Left renal pelvis (tissue), 4 donors: ENCODE measurements at places on chromosomes 2 and 18. TPM values are rescaled to one million over a fixed set of nuclear protein-coding genes. Genes with fewer than 3 reads are reported as not detected.

The LRRTM1 gene
- polyA plus RNA-seq, result 19.3 TPM

The DNAJC10 gene
- polyA plus RNA-seq, result 205 TPM

The PDCD1 gene
- polyA plus RNA-seq, result not detected

The HOXD9 gene
- 58.0 TPM for polyA plus RNA-seq

The COL6A3 gene
- polyA plus RNA-seq, result 200 TPM

The ST6GAL2 gene
- 29.4 TPM for polyA plus RNA-seq

The ANKRD36 gene
- 22.2 TPM for polyA plus RNA-seq

DNA sequence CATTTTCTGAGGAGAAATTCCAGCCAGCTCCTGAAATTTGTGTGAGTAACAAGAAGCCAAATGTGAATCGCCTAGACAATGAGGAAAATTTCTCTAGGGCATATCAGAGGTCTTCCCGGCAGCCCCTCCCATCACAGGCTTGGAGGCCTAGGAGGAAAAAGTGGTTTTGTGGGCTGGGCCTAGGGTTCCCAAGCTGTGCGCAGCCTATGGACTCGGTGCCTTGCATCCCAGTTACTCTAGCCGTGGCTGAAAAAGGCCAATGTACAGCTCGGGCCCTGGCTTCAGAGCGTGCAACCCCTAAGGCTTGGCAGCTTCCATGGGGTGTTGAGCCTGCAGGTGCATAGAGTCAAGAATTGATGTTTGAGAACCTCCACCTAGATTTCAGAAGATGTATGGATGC lies 556.2 kb upstream of the DSEL start:
- DNase-seq, result no peak

GRCh38 chr18:6734726-6735430 lies 5.4 kb downstream of the ARHGAP28 start:
- no peak for DNase-seq

- no peak for DNase-seq
Measured at GRCh38 chr2:218397463-218397819, 2.2 kb upstream of the CTDSP1 start.

GRCh38 chr2:200172944-200173581 lies 133.4 kb upstream of the SPATS2L start:
- no peak for DNase-seq

DNA sequence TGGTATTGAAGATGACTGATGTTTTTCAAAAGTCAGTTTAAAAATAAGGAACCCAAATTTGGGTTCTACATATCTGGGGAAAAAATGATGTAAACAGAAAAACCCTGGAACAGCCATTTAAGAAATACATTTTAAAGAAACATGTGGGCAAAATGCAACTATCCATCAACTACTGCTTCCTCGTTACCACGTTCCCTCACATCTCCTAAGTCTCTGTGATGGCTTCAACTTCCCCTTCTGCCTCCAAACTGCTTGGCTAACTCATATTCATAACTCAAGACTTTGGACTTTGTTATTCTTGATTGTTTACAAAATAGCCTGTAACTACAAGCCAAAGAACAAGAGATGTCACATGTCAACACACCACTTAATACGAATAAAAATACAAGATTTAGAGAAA lies 116.3 kb downstream of the DYM start:
- DNase-seq, result no peak

- no peak for DNase-seq
Measured at GRCh38 chr18:48947560-48947959, 3.2 kb downstream of the SMAD7 start.

- DNase-seq, result no peak
Measured at GRCh38 chr2:84861539-84861938, 19.3 kb downstream of the TRABD2A start.

DNA sequence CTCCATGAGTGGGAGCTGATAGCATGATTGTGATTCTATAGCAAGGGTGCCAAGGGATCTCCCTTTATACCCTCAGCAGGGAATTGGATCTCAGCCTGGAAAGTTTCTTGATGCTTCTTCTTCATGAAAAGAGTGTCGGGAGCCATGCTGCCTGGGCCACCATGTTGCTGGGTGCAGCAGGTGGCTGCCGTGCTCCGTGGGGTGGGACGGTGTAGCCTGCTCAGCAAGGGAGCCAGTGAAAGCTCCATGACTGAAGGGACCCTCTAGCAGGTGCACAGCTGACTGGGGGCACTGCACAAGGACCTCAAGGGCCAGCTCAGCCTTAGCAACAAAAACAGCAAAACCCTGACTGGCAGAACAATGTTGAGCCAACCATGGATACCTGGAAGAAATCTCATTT lies 368.9 kb upstream of the HS6ST1 start:
- DNase-seq, result no peak

GRCh38 chr2:219728991-219729487 lies 101.6 kb downstream of the SLC4A3 start:
- peak; percentile 51 for DNase-seq

GRCh38 chr2:216235896-216236295 lies 126.7 kb downstream of the XRCC5 start:
- no peak for DNase-seq

DNA sequence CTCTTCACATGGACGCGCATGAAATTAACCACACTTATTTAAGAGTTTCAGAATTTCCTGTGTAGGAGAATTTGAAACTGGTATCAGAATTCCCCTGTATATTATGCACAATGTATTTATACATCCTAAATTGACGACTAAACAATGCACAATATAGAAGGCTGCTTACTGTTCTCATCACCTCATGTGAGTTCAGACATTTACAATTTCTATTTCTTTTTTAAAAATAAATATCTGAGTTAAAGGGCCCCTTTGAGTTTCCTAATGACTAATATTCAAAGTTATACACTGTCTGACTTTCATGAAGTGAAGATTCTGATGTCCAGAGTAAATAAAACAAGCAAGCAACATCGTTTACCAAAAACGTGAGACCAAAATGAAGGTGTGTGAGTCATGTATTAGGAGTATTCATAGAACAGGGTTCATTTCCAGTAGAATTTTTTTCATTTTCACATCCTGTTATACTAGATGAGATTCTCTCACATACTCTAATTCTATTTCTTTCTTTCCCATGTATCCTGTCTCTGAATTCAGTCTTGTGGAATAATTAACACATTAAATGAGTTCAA lies 406.2 kb downstream of the NUP35 start:
- no peak for DNase-seq

DNA sequence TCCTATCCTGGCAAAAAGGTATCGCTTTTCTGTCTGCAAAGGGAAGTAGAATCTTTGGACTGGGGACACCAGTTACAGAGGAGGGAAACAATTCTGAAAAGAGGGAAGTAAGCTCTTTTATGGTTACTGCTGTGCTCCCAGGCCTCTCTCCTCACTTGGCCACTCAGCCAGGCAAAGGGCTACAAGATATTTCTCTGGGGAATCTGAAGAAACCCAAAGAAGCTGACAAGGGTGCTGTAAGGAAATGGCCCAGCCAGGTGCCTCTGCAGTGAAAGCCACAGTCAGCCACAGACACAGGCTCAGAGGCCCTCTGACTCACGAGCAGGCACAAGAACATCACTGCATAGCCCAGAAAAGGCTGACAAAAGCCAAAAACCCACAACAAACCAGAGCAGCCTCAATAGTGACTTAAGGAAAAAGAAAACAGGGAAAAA lies 5.8 kb downstream of the HDLBP start:
- no peak for DNase-seq

DNA sequence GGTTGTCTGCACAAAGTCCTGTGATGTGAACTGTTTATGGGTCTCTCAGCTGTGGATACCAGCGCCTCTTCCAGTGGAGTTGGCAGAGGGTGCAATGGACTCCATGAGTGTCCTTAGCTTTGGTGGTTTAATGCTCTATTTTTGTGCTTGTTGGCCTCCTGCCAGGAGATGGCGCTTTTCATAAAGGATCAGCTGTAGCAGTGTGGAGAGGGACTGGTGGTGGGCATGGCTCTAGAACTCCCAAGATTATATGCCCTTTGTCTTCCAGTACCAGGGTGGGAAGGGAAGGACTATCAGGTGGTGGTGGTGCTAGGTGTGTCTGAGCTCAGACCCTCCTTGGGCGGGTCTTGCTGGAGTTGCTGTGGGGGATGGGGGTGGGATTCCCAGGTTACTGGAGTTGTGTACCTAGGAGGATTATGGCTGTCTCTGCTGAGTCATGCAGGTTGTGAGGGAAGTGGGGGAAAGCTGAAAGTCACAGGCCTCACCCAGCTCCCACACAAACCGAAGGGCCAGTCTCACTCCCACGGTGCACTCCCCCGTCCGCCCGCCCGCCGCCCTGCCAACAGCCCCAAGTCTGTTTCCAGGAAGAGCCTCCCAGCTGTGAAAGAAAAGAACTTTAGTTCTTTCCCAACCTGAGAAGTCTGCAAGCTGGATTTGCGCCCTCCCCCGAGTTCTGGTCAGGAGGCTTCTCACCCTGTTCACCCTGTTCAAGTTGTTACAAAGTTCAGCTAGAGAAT lies 108.1 kb downstream of the MARCO start:
- peak; percentile 19 for DNase-seq

GRCh38 chr2:105606081-105606480 lies 138.6 kb upstream of the NCK2 start:
- DNase-seq, result no peak

DNA sequence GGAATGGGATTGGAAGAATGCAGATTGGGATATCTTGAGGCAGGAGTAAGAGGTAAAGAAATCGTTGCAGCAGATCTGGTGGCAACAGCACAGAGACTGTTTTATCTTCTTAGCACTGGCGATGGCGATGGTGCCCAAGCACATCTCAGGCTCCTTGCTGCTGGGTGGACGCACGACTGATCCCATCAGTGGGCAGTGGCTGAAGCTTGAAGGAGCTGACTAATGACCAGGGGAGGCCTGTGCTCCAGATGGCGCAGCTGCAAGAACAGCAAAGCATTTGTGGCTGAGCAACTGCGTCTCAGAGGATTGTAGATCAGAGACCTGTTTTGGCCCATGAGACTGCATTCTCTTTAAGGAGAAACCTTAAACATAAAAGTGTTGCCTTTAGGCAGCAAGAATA lies 54.6 kb downstream of the GALR1 start:
- DNase-seq, result no peak

DNA sequence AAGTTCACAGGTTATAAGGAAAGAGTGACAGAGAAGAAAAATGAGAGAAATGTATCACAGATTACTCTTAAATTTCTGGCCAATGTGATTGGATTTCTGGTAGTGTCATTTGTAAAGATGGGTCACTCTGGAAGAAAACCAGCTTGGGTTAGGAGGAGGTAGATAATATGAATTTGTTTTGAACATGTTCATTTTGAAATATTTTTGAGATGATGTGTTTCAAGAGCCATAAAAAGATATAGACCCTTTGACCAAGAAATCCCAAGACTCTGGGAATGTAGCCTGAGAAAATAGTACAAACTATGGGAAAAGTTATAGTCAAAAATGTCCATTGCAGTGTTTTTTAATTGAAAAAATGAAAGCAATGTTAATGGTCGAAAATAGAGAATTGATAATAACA lies 70.7 kb downstream of the CALCRL start:
- no peak for DNase-seq

GRCh38 chr2:184339966-184340365 lies 258.4 kb upstream of the ZNF804A start:
- DNase-seq, result no peak

DNA sequence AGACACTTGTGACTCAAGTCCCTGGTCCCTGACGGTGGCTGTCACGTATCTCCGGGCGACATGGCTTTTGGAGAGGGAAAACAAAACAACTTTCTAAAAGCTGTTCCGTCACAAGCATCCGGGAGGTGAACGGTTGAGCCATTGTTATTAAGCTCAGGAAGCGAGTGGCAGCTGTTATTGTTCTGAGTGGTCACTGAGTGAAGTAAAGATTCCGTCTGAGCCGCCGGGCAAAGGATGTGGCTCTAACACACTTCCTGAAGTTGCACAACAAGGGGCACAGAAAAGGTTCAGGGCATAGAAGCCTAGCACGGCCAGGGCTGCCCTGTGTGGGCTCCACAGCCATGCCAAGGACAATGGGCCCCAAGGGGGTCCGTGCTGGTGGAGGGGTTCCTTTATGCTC lies 24.3 kb downstream of the INPP5D start:
- DNase-seq, result no peak

DNA sequence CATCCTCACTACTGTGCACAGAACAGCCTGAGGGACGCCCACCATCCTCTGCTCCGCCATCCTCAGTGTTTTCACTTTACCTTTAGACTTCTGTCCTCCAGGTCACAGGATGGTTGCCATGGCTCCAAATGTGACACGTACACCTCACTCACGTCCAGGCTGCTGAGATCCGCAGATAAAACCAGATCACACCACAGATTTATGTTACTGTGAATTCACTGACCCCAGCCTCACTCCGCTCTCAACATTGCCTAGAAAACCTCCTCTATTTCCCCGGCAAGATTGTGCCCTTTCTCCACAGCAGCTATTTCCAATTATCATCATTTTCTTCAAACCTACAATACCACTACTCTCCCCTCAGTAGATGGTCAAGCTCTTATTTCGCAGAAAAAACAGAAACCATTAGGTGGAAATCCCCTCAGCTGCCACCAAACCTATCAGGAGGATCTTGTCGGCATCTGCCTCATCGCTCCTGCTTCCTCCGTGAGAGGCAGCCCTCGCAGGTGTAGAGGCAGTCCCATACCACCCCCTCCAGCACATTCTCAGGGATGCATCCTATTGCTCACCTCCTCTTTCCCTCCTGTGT lies 49.8 kb upstream of the SLC1A4 start:
- no peak for DNase-seq

DNA sequence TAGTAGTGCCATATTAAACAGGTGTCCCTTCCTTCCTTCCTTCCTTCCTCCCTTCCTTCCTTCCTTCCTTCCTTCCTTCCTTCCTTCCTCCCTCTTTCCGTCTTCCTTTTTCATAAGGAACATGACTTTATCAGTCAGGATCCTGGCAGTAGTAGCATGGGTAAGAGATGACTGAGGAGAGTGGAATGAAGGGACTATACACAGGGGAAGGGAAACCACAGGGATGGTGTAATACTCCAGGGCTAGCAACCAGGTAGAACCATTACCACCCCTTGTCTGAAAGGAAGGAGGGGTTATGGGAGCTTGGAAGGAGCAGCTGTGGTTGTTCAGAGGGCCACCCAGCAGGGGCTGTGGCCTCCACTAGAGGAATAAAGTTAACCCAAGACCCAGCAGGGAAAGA lies 23.2 kb upstream of the KDM3A start:
- no peak for DNase-seq

DNA sequence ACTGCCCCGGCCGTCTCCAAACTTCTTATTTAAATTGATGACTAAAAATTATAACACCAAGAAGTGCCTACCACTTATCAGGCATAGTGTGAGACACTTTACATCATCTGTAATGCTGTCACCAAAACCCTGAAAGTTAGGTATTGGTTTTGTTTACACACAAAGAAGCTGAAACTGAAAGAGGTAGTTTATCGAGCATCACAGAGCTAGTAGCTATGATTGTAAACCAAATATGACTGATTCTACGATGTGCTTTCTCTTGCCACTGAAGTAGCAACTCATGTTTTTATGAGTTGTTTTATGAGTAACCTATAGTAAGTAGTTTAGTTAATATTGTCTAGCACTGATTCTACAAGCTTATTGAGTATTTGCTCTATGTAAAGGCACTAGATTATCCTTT lies 31.5 kb downstream of the DYNC1I2 start:
- no peak for DNase-seq

DNA sequence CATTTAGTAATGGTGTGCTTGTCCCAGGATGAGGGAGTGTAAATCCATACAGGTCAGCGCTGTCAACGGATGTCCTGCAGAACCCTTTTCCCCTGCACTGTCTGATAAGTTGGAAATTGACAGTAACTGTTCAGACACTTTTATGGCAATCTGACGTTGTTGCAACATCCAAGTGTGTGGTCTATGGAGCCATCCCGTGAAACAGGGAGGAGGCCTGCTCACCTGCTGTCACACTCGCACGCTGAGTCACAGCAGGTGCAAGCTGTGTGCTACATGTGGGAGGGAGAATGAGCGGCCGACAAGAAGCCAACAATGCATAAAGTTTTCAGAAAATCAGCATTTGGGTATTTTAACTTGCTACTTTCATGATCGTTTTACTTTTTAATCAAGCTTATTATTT lies 43.7 kb upstream of the RMDN2 start:
- no peak for DNase-seq
